Vagina (tissue), 2 donors: ENCODE measurements at places on chromosomes 6 and 20. TPM values are rescaled to one million over a fixed set of nuclear protein-coding genes. Genes with fewer than 3 reads are reported as not detected.
A peak's percentile ranks its signal among the peaks of the same experiment; 100 is the strongest.

GRCh38 chr6:138590796-138591709 lies 91.8 kb upstream of the NHSL1 start:
- no peak overlapping the region for H3K4me3 ChIP-seq
- H3K36me3 ChIP-seq: no peaks in the 10 kb centered on the region
- no peak for DNase-seq

DNA sequence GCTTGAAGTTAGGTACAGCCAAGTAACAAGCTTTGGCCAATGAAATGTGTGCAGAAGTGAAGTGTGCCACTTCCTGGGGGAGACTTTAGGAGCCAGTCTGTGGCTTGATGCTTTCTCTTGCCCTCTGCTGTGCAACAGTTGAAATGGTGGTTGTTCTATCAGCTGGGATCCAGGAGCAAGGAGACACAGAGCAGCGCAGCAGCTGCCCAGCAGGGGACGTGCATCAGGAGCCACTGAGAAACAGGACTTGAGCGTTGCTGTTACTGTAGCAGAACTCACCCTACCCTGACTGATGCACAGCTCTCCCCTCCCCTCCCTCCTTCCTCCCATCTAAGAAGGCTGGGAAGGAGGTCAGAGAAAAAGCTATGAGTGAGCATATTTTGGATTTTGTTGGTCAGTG lies 18.9 kb upstream of the CCN5 start:
- no peaks in the 10 kb centered on the region for H3K27me3 ChIP-seq
- no peaks in the 10 kb centered on the region for H3K36me3 ChIP-seq
- H3K4me3 ChIP-seq: no peak overlapping the region
- no peak for DNase-seq
- H3K27ac ChIP-seq: peak overlapping the region; percentile 86

GRCh38 chr6:94300424-94301144 lies 881.2 kb upstream of the EPHA7 start:
- H3K27ac ChIP-seq: no peak overlapping the region
- H3K4me1 ChIP-seq: no peaks in the 10 kb centered on the region
- no peaks in the 10 kb centered on the region for H3K27me3 ChIP-seq
- H3K4me3 ChIP-seq: no peak overlapping the region
- H3K36me3 ChIP-seq: no peaks in the 10 kb centered on the region

- H3K36me3 ChIP-seq: no peaks in the 10 kb centered on the region
- DNase-seq: no peak
- H3K4me1 ChIP-seq: peaks cover 22% of the 10 kb centered on the region
- H3K27ac ChIP-seq: no peak overlapping the region
Observed at GRCh38 chr6:137853569-137854213, 13.4 kb upstream of the TNFAIP3 start.

GRCh38 chr20:49668181-49668877 lies 45.3 kb downstream of the B4GALT5 start:
- peaks cover 31% of the 10 kb centered on the region for H3K4me1 ChIP-seq
- no peak overlapping the region for H3K4me3 ChIP-seq
- no peak for DNase-seq

GRCh38 chr6:111087871-111088667 lies 766 bp downstream of the SLC16A10 start:
- peaks cover 19% of the 10 kb centered on the region for H3K4me1 ChIP-seq
- H3K27ac ChIP-seq: no peak overlapping the region
- H3K4me3 ChIP-seq: peak overlapping the region; percentile 58
- no peak for DNase-seq
- H3K27me3 ChIP-seq: no peaks in the 10 kb centered on the region

DNA sequence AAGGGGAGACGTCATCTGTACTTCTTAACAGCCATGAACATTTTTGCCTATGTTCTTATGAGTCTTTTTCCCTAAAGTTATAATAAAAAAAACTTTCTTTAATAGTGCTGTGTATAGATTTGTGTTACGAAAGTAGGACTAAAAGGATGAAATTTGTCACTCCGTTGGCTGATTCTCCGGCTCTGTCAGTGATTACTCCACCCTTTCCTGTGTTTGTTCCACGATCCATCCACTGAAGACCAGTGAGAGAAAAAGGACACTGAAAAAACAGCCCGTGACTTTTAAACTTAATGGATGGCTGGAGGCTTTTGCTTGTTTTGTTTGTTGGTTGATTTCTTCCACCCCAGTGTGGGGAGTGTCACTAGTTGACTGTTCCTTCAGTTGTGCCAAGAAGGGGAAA lies 232.0 kb upstream of the NOX3 start:
- DNase-seq: no peak
- H3K4me1 ChIP-seq: no peaks in the 10 kb centered on the region
- no peak overlapping the region for H3K4me3 ChIP-seq
- no peaks in the 10 kb centered on the region for H3K27me3 ChIP-seq
- no peak overlapping the region for H3K27ac ChIP-seq

- H3K4me3 ChIP-seq: peak overlapping the region; percentile 96
- no peak for DNase-seq
- H3K27ac ChIP-seq: peak overlapping the region; percentile 97
Observed at GRCh38 chr6:4021854-4022695, 56.9 kb downstream of the FAM217A start.

GRCh38 chr6:132604635-132605152 lies 15.2 kb upstream of the TAAR5 start:
- H3K27ac ChIP-seq: no peak overlapping the region
- H3K4me3 ChIP-seq: no peak overlapping the region
- H3K27me3 ChIP-seq: no peaks in the 10 kb centered on the region
- no peaks in the 10 kb centered on the region for H3K4me1 ChIP-seq
- no peak for DNase-seq
- H3K36me3 ChIP-seq: no peaks in the 10 kb centered on the region

- H3K4me1 ChIP-seq: no peaks in the 10 kb centered on the region
- H3K4me3 ChIP-seq: no peak overlapping the region
- no peak overlapping the region for H3K27ac ChIP-seq
- no peak for DNase-seq
- no peaks in the 10 kb centered on the region for H3K36me3 ChIP-seq
Observed at GRCh38 chr20:24027229-24027628, 38.6 kb upstream of the GGTLC1 start.

DNA sequence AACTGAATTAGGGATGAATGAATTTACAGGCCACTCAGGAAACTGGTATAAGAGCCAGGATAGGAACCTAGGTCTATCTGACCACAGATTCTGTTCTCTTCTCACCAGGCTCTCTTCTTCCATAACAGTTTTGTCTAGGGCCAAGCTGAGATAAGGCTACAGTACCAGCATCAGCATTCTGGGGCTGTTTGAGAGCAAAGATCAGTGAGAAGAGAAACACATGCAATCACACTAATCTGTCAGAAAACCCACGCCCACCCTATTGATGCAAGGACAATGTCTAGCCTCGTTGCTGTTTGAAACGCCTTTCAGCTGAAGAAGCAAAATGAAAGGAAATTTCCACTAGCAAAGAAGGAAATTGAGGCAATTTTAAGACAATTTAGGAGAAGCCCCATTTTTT lies 137.7 kb downstream of the LCA5 start:
- H3K36me3 ChIP-seq: no peaks in the 10 kb centered on the region
- no peaks in the 10 kb centered on the region for H3K27me3 ChIP-seq
- no peak for DNase-seq
- H3K4me1 ChIP-seq: no peaks in the 10 kb centered on the region
- no peak overlapping the region for H3K4me3 ChIP-seq
- H3K27ac ChIP-seq: no peak overlapping the region

DNA sequence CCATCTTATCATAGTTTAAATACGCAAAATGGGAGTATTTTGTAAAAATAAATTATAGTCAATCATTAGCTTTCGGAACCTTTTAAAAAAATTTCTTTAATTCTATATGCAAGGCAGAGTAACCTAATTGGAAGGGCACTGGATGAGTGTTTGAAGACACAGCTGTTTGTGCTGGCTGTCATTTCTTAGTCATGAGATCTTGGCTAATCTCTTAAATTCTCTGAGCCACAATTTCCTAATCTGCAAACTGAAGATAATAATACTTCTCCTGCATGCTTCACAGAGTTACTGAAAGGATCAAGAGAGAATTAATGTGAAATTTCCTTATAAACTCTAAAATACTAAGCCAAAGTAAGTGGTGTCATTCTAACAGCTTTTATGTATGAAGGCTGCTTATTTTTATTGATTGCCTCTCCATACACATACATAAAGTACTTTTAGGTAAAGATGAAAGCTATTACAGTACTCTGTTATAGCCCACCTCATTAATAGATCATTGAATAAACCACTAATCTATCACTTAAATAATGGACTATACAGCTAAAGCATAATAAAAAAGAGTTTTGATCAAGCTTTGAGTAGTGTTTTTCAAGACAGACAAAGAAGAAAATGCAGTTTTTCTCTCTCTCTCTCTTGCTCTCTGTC lies 383.7 kb upstream of the IRAK1BP1 start:
- no peaks in the 10 kb centered on the region for H3K36me3 ChIP-seq
- H3K27me3 ChIP-seq: no peaks in the 10 kb centered on the region

DNA sequence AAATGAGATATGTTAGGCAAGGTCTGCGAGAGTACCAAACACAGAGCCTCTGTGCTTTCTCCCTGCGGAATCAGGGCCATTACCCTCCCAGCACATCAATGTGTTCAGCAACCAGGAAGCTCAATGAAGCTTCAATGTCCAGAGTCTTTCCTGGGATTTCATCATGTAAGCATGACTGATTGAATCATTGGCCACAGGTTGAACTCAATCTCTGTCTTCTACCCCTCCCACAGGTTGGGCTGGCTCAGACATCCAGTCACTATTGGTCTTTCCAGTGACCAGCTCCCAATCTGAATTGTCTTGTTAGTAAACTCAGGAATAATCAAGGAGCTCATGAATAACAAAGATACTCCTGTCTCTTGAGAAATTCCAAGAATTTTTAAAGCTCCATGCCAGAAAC lies 2.7 kb upstream of the DTD1 start:
- DNase-seq: no peak
- H3K4me1 ChIP-seq: peaks cover 17% of the 10 kb centered on the region
- no peaks in the 10 kb centered on the region for H3K27me3 ChIP-seq
- no peaks in the 10 kb centered on the region for H3K36me3 ChIP-seq
- H3K4me3 ChIP-seq: no peak overlapping the region

- no peak for DNase-seq
- no peak overlapping the region for H3K27ac ChIP-seq
- H3K27me3 ChIP-seq: no peaks in the 10 kb centered on the region
Observed at GRCh38 chr6:170516783-170517616, 36.1 kb downstream of the PSMB1 start.

GRCh38 chr6:62670490-62671223 lies 384.6 kb upstream of the KHDRBS2 start:
- no peaks in the 10 kb centered on the region for H3K27me3 ChIP-seq
- H3K4me1 ChIP-seq: no peaks in the 10 kb centered on the region
- H3K4me3 ChIP-seq: no peak overlapping the region
- no peak for DNase-seq
- H3K27ac ChIP-seq: no peak overlapping the region

- H3K36me3 ChIP-seq: no peaks in the 10 kb centered on the region
- H3K27me3 ChIP-seq: no peaks in the 10 kb centered on the region
- peaks cover 41% of the 10 kb centered on the region for H3K4me1 ChIP-seq
- H3K27ac ChIP-seq: peak overlapping the region; percentile 87
- H3K4me3 ChIP-seq: peak overlapping the region; percentile 30
Observed at GRCh38 chr20:56827763-56828162, 198.7 kb downstream of the TFAP2C start.

GRCh38 chr6:158255275-158255988 lies 56.8 kb upstream of the TULP4 start:
- no peak for DNase-seq
- no peaks in the 10 kb centered on the region for H3K36me3 ChIP-seq
- no peak overlapping the region for H3K4me3 ChIP-seq
- no peak overlapping the region for H3K27ac ChIP-seq

DNA sequence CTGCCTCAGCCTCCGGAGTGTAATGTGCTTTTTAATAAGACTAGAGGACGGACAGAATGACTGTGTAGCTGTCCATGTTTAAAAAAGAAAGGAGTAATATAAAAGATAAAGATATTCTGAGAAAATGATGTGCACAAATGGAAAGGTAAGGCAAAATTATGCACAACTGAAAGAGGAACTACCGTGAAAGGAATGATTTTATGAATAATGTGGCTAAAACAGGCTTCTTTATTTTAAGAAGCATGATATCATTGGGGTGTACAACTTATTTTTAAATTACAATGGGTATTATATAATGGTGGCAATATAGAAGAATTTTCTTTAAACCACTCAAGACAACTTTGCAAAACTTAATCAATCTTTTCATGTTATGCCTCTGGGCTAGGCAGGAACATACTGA lies 78.1 kb downstream of the FIG4 start:
- no peak for DNase-seq
- H3K36me3 ChIP-seq: peaks cover 25% of the 10 kb centered on the region

- no peak overlapping the region for H3K27ac ChIP-seq
- peaks cover 23% of the 10 kb centered on the region for H3K4me1 ChIP-seq
- no peak for DNase-seq
- H3K27me3 ChIP-seq: no peaks in the 10 kb centered on the region
- H3K36me3 ChIP-seq: no peaks in the 10 kb centered on the region
Observed at GRCh38 chr20:62043131-62043914, 22.4 kb downstream of the TAF4 start.

- no peaks in the 10 kb centered on the region for H3K27me3 ChIP-seq
- H3K36me3 ChIP-seq: no peaks in the 10 kb centered on the region
- H3K27ac ChIP-seq: no peak overlapping the region
- DNase-seq: no peak
- no peak overlapping the region for H3K4me3 ChIP-seq
Observed at GRCh38 chr20:51469578-51470498, 72.7 kb downstream of the NFATC2 start.

DNA sequence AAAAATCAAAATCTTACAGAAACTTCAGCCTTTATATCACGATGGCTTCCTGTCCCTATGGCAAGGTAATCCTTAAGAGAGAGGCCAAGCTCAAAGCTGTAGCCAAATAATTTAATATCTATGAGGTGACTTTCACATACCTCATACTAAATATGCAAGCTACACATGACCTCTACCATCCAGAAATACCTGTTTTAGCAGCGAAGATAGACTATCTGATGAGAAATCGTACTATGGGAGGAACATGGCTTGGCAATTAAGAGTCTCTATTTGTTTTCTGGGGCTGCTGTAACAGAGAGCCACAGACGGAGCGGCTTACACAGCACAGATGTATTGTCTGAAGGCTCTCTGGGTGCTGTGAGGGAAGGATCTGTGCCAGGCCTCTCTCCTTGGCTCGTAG lies 31.0 kb upstream of the SALL4 start:
- H3K4me3 ChIP-seq: no peak overlapping the region
- H3K4me1 ChIP-seq: peaks cover 9% of the 10 kb centered on the region
- no peak for DNase-seq
- no peaks in the 10 kb centered on the region for H3K36me3 ChIP-seq
- no peaks in the 10 kb centered on the region for H3K27me3 ChIP-seq

Gene PHACTR1
- 0.49 TPM for total RNA-seq

Gene RALY
- 123 TPM for total RNA-seq

Gene KIAA1755
- total RNA-seq: 2.7 TPM

Gene GJA10
- not detected for total RNA-seq

Gene ZFP57
- total RNA-seq: 3.7 TPM

Gene RIMS4
- 6.4 TPM for total RNA-seq
